ENCODE measurements at places on chromosomes 7 and 10.

- H3K27me3 ChIP-seq, result no peaks in the 10 kb centered on the region
- H3K4me3 ChIP-seq, result no peak overlapping the region
- H3K4me1 ChIP-seq, result peaks cover 22% of the 10 kb centered on the region
- H3K36me3 ChIP-seq, result no peaks in the 10 kb centered on the region
Observed at GRCh38 chr7:22584179-22584578, 84.2 kb upstream of the STEAP1B start.

- no peak overlapping the region for H3K4me3 ChIP-seq
- no peaks in the 10 kb centered on the region for H3K27me3 ChIP-seq
- H3K27ac ChIP-seq, result no peak overlapping the region
- no peaks in the 10 kb centered on the region for H3K4me1 ChIP-seq
Observed at GRCh38 chr10:30092151-30092790, 32.9 kb upstream of the JCAD start.

- H3K4me3 ChIP-seq, result no peak overlapping the region
- H3K36me3 ChIP-seq, result no peaks in the 10 kb centered on the region
- H3K4me1 ChIP-seq, result no peaks in the 10 kb centered on the region
Observed at GRCh38 chr7:74462707-74463100, 9.0 kb downstream of the GTF2IRD1 start.

- no peaks in the 10 kb centered on the region for H3K36me3 ChIP-seq
- H3K27me3 ChIP-seq, result no peaks in the 10 kb centered on the region
- no peak overlapping the region for H3K4me3 ChIP-seq
- DNase-seq, result no peak
- no peaks in the 10 kb centered on the region for H3K4me1 ChIP-seq
- H3K27ac ChIP-seq, result no peak overlapping the region
Observed at GRCh38 chr7:26334166-26334859, 42.7 kb downstream of the SNX10 start.

GRCh38 chr7:71243736-71244410, 111.9 kb downstream of the GALNT17 start:
- peaks cover 20% of the 10 kb centered on the region for H3K4me1 ChIP-seq
- H3K36me3 ChIP-seq, result no peaks in the 10 kb centered on the region
- DNase-seq, result no peak
- no peak overlapping the region for H3K4me3 ChIP-seq
- H3K27ac ChIP-seq, result no peak overlapping the region
- H3K27me3 ChIP-seq, result no peaks in the 10 kb centered on the region

DNA sequence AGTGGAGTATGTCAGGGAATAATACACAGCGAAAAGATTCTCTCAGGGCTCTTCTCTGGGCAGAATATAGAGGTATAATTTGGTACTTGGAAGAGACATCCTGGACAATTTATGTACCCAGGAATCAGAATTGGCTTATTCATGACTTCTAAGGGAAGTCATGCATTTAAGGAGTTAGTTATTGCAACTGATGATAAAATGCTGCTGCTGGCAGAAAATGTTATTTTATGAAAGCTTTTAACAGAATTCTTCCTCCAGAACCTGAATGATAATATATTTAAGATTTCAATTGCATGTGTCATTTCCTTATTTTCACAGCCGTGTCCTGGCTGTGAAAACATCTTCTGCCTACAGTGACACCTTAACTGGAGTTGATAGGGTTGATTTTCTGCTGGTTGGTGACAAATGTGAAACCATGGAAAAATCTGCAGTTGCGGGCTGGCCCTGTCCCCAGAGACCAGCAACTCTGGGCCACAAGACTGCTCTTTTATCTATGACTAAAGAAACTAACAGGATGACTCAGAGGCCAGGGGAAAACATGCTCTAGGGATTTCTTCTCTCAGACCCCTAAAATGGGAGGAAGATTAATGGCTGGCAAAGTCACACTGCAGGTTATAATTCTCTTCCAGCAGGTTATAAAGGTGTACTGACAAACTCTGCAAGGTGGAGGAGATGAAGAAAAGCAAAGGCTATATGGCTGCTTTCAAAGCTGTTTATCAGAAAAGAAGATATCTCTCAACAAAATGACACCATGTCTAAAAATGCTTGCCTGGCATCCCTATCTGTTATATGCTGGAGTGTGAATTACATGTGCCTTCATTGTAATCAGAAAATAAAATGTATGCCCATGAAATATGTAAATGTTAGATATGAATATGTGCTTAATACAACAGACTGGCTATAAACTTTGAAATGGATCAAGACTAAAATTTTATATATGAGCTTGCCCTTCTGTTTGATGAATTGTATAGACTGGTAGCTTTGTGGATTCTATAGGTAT, 12.1 kb upstream of the TRUB1 start:
- no peaks in the 10 kb centered on the region for H3K4me1 ChIP-seq
- no peaks in the 10 kb centered on the region for H3K36me3 ChIP-seq
- peak overlapping the region; percentile 27 for H3K27ac ChIP-seq
- no peak overlapping the region for H3K4me3 ChIP-seq

DNA sequence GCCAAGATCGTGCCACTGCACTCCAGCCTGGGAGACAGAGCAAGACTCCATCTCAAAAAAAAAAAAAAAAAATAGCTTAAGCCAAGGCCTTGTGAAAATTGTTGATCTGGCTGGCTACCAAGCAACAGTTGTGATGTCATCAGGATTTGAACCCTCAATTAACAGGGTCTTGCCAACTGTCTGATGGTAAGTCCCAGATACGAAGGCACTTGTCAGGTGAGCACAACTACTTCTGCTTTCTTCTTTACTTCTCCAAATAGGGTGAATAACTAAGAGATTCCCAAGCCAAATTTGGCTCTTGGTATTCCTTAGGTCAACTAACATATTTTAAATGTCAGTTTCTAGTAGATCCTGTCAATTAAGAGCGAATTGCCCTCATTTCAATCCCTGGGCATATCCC, 47.4 kb downstream of the ANKRD61 start:
- no peak overlapping the region for H3K4me3 ChIP-seq
- H3K36me3 ChIP-seq, result no peaks in the 10 kb centered on the region
- no peak for DNase-seq
- H3K27me3 ChIP-seq, result no peaks in the 10 kb centered on the region

- peak overlapping the region; percentile 29 for H3K27ac ChIP-seq
- peaks cover 50% of the 10 kb centered on the region for H3K4me1 ChIP-seq
- no peak overlapping the region for H3K4me3 ChIP-seq
Observed at GRCh38 chr10:63515002-63515763, 6.0 kb upstream of the REEP3 start.

DNA sequence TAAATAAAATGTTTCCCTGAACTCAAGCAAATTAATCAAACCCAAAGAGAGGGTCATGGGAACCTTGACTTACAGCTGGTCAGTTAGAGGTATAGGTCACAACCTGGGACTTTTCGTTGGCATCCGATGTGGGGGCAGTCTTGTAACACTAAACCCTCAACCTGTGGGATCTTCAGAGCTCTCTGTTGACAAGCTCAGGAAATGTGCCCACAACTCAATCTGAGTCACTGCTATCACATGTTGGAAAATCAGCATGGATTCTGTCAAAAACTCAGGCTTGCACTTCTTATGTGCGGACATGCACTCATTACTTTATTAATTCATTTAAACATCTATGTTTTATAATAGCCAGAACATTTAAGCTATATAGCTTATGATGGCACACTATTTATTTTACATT, 424.6 kb upstream of the SORCS1 start:
- H3K27me3 ChIP-seq, result no peaks in the 10 kb centered on the region
- no peak for DNase-seq
- H3K27ac ChIP-seq, result no peak overlapping the region
- H3K4me3 ChIP-seq, result no peak overlapping the region
- no peaks in the 10 kb centered on the region for H3K36me3 ChIP-seq
- no peaks in the 10 kb centered on the region for H3K4me1 ChIP-seq

GRCh38 chr7:66043681-66044497, 31.7 kb upstream of the ASL start:
- H3K27ac ChIP-seq, result no peak overlapping the region
- H3K4me3 ChIP-seq, result peak overlapping the region; percentile 52
- no peaks in the 10 kb centered on the region for H3K27me3 ChIP-seq
- H3K36me3 ChIP-seq, result no peaks in the 10 kb centered on the region

- H3K36me3 ChIP-seq, result no peaks in the 10 kb centered on the region
- no peaks in the 10 kb centered on the region for H3K27me3 ChIP-seq
Observed at GRCh38 chr10:123180101-123181090, 26.2 kb downstream of the BUB3 start.

DNA sequence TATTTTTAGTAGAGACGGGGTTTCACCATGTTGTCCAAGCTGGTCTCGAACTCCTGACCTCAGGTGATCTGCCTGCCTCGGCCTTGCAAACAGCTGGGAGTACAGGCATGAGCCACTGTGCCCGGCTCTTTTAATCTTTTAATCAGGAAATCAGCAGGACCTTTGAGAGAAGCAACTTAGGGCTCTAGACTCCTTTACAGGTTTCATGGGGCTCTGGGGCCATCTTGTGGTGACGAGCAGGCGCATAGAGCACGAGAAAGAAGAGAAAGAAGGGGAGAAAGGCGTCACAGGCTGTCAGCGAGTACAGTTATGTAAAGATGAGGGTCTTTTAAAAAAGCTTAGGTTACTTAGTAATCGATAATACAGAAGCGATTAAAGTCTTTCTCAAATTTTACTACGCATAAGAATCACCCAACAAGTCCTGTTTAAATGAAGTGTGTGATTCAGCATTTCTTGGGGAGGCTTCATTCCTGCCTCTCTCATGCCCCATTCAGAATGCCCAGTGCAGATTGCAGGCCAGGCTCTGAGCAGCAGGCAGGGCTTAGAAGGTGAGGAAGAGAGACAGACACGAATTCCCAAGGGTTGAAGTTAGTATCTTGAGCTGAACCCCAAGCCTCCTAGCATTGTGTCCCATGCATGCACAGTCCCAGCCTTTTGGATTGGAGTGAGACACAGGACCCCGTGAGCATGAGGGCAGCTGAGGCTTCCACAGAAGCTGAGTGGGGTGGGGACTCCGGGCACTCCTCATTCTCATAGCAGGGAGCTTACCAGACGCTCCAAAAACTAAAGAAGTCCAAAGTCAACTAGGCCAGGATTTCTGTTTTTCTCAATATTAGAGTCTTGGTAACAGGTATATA, 23.6 kb upstream of the PFKP start:
- H3K36me3 ChIP-seq, result no peaks in the 10 kb centered on the region
- H3K27ac ChIP-seq, result peak overlapping the region; percentile 60
- H3K27me3 ChIP-seq, result no peaks in the 10 kb centered on the region
- peaks cover 23% of the 10 kb centered on the region for H3K4me1 ChIP-seq
- H3K4me3 ChIP-seq, result no peak overlapping the region
- DNase-seq, result peak; percentile 52

DNA sequence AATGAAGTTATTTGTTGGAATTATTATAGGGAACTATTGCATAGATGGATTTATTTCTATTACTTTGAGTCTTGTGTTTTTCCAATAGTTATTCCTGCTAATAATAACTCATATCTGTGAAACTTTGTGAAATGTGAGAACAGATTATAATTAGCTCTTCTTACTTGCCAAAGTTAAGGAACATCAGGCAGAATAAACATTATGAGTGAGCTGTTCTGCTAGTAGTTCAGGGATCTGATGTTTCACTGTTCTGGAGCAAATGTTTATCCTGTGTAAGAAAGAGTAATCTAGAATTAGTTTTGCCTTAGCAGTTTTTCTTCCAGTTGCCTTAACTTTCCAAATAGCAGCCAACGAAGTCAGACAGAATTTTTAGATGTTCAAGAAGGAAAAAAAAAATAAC, 245.2 kb upstream of the PLXDC2 start:
- no peaks in the 10 kb centered on the region for H3K36me3 ChIP-seq
- no peak for DNase-seq
- H3K27me3 ChIP-seq, result no peaks in the 10 kb centered on the region

DNA sequence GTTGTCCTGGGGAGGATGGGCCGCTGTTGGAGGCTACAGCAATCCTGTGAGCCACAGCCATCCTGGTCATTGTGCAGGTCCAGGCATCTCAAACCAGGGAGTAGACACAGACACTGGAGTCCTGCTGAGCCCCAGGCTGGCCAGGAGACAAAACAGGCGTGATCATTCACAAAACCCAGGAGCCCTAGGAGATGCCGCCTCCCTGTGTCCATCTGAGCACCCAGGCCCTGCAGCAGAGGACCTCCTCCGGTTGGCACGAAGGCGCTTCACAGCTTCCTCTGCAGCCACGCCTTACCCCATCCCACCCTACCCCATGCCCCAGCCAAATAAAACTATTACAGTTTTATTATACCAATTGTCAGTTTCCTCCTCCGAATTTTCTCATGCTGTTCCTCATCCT, 183.6 kb downstream of the PLXNA4 start:
- H3K4me3 ChIP-seq, result no peak overlapping the region
- no peaks in the 10 kb centered on the region for H3K27me3 ChIP-seq
- H3K4me1 ChIP-seq, result peaks cover 21% of the 10 kb centered on the region

DNA sequence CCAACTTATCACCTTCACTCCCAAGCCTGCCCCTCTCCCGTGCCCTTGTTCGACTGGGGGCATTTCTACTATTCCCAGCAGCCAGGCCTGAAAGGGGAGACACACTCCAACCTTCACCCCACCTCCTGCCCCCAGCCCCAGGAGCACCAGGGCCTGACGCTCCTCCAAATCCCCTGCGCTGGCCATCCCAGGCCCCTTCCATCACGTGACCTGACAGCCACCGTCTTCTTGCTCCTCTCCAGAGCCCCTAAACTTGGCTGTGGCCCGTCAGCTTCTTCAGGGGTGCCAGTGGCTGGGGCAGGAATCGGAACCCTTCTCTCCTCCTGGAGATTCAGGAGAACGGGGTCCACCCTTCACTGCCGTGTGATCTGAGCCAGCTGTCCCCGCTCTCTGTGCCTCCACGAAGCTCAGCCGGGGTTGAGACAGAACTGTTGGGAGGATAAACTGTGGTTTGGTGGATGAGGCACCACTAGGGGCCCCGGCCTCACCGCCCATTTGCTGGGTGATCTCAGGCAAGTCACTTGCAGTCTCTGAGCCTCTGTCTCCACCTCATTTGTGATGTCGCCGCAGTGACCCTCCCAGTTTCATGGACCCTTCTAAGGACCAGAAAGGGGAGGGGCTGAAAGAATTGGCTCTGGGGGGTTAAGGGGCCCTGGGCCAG, 91.0 kb downstream of the MYL10 start:
- no peak for DNase-seq
- H3K4me1 ChIP-seq, result no peaks in the 10 kb centered on the region
- H3K36me3 ChIP-seq, result no peaks in the 10 kb centered on the region
- no peak overlapping the region for H3K27ac ChIP-seq
- no peak overlapping the region for H3K4me3 ChIP-seq

- H3K4me1 ChIP-seq, result peaks cover 11% of the 10 kb centered on the region
- no peak for DNase-seq
- H3K27ac ChIP-seq, result no peak overlapping the region
- H3K27me3 ChIP-seq, result peaks cover 4% of the 10 kb centered on the region
- no peaks in the 10 kb centered on the region for H3K36me3 ChIP-seq
Observed at GRCh38 chr7:45092100-45092930, 3.5 kb upstream of the NACAD start.

DNA sequence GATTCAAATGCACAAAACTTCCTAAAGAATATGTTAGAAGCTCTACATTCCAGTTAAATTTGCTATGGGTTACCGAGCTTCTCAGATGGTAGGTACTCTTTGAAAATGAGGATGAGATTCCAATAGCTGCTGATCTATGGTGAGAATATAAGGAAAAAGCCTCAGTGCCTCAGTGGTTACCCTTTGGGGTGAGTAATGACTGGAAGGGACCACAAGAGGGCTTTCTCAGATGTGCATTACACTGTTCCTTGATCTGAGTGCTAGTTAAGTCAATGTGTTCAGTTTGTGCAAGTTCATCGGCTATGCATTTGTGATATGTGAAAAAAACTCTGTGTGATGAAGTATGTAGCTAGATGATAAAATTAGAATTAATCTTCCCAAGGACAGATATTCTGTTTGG, 3.5 kb downstream of the NRCAM start:
- H3K27me3 ChIP-seq, result peaks cover 71% of the 10 kb centered on the region
- no peak overlapping the region for H3K27ac ChIP-seq
- no peak for DNase-seq
- peaks cover 20% of the 10 kb centered on the region for H3K4me1 ChIP-seq
- no peak overlapping the region for H3K4me3 ChIP-seq
